ENCODE measurements at places on chromosomes 2 and 18.

DNA sequence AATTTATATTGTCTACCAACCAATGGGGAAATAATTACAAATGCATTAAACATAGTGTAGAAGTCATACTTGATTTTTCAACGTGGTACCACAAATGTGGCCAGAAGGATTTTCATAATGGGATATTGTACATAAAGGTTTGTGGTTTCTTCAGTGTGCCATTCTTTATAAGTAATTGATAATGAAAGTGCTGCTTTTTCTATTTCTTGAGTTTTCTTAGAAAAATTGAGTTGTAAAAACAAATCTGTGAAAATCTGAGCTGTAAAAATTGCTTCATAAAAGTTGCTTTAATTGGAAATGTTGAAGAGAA is 103.6 kb downstream of the KYNU start:
- DNase-seq = no peak

DNA sequence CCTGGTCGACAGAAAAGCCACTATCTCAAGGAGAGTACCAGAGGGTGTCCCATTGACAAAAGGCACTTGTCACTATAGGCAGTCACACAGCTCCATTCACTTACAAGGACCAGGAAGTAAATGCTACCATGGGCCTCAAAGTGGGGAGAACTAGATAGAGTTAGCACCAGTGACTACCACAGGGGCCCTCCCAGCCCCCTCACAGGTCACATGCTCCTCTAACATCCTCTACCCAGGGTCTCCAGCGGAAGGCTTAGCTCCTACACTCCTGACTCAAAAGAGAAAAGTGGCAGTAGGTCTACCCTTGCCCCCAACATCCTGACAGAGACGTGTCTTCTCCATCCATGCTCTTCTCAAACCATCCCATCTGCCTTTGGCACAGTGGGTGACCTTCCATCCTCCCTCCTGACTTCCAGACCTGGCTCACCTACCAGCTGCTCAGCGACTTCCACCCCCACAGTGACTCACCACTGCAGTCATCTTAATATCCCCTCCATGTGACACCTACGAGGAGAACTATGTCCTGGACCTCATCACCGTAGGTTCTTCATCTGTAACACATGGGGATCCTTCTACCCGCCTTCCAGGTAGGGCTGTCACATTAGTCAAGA is 5.6 kb upstream of the DNMT3A start:
- no peak for DNase-seq

GRCh38 chr2:216084547-216084946 is 2.8 kb downstream of the TMEM169 start:
- DNase-seq = no peak

GRCh38 chr2:150735894-150736498 is 248.5 kb upstream of the RND3 start:
- DNase-seq = no peak

GRCh38 chr2:237598468-237599208 is 8.1 kb upstream of the RAB17 start:
- no peak for DNase-seq

GRCh38 chr18:57784034-57784800 is 18.9 kb downstream of the ATP8B1 start:
- DNase-seq = no peak

DNA sequence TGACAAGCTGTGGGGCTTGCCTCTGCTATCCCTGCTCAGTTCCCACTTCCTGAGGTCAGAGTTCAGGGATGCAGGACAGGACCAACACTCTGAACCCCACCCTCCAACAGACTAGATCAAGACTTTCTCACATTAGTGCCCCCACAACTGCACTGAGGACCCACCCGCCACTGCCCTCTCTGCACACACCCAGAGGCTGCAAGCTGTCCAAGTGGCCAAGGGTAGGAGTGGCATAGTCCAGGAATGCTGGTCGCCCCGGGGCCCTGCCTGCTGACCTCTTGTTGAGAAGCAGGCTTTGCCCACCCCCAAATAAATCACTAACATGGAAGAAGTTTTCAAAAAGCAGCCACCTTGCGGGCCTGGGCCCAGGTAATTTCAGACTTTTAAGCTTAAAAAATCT is 5.5 kb upstream of the KIF1A start:
- no peak for DNase-seq

DNA sequence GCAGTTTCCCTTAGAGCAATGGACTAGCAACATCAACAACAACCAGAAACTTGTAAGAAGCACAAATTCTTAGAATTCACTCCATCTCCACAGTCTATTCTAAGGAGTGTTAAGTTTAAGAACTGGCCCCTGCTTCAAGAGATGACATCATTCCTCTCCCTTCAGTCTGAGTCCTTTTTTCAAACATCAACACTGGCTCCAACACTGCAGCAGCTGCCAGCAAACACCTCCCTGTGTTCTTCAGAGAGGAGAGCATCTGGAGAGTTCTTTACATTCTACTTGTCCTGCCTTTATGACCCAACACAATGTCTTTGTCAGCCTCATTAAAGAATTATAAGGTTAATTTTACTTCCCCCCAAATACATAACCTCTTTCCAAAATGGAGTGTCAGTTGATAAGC is 122.3 kb downstream of the HNMT start:
- DNase-seq = no peak

DNA sequence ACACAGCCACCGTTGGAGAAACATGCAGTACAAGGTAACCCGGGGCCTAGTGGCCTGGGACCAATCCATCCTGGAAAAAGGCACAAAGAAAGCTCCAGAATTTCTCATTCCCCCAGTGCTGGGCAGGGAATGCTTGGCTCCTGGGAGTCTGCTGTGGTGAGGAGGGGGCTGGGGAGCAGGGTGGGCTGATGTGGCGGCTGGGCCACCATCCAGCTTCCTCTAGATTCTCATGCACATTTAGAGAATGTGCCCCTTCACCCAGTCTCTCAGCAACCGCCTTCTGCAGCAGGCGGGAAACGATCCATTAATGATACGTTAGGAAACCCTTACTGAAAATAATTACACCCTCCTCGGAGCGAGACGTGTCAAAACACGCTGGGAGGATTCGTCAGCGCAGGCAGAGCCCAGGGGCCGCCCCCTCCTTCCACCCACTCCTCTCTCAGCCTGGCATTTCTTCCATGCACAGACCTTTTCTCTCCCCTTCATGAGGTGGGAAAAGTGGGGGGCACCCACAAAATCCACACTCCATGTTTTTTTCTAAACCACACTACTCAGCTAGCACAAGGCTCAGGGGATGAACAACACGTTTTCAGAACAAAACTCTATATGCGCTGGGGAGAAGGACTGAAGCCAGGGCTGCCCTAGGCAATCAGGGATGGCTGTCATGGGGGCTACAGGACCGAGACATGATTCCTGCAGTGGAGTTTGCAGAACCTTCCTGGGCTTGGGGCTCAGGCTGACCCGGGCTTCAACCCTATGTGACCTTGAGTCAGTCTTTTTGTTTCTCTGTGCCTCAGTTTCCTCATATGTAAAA is 56.1 kb upstream of the SMAD7 start:
- DNase-seq = no peak

DNA sequence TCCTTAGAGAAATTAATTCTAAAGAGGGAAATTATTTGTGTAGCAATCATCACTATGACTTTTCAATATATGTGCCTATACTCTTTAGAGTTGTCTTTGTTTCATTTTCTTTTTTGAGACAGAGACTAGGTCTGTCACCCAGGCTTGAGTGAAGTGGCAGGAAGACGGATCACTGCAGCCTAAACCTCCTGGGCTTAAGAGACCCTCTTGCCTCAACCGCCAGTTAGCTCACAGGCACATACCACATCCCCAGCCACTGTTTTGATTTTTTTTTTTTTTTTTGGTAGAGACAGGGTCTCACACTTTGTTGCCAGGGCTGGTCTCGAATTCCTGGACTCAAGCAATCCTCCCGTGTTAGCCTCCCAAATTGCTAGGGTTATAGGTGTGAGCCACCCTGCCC is 12.4 kb downstream of the YWHAQ start:
- no peak for DNase-seq

GRCh38 chr2:96661324-96661723 is 18.8 kb downstream of the FER1L5 start:
- no peak for DNase-seq

DNA sequence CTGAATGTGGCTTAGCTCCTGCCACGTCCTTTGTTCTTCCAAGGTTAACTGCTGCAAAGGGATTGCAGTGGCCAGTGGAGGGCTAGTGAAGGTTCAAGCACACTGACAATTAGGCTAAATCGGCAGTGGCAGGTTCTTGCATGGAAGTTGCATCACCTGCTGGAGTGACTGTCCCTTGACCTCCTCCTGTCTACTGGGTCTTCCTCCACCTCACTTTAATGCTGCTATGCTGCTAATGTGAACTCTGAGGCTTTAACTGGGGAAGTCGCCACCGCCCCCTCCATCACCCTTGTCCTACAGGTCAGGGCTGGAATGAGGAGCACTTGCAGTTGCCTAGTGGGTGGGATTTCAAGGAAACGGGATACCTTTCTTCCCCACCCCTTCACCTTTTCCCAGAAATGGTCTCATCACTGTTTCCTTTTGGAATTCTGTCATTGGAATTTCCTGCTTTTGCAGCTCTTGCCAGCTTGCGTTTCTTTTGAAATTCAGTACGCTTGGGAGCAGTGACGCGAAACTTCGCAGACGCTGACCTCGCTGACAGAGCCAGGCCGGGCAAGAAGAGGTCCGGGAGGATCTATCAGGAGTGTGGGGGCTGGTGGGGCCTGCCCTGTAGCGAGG is 150.3 kb downstream of the SH3RF3 start:
- DNase-seq = no peak

DNA sequence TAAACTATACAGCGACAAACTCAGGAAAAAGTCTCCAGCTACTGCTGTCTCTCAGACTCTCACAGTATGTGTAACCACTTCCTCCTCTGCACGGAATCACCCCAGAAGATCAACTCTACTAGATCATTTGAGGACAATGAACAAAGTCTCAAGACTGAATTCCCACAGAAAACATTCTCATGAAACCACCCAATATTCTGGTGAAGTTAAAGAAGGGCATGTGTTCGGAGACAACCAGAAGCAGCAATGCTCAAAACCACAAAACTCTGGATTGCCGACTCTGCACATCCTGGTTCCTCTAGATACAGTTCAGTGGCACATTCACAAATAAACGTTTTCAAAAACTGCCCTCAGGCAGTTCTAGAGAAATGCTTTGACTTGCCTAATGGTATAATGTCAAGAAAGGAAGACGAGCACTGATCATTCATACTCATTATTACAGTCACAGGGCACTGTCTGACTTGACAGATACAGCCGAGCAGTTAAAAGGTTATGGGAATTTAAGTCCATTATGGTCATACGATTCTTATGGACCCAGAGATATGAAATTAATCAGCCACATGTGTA is 91.9 kb upstream of the STK17B start:
- no peak for DNase-seq

DNA sequence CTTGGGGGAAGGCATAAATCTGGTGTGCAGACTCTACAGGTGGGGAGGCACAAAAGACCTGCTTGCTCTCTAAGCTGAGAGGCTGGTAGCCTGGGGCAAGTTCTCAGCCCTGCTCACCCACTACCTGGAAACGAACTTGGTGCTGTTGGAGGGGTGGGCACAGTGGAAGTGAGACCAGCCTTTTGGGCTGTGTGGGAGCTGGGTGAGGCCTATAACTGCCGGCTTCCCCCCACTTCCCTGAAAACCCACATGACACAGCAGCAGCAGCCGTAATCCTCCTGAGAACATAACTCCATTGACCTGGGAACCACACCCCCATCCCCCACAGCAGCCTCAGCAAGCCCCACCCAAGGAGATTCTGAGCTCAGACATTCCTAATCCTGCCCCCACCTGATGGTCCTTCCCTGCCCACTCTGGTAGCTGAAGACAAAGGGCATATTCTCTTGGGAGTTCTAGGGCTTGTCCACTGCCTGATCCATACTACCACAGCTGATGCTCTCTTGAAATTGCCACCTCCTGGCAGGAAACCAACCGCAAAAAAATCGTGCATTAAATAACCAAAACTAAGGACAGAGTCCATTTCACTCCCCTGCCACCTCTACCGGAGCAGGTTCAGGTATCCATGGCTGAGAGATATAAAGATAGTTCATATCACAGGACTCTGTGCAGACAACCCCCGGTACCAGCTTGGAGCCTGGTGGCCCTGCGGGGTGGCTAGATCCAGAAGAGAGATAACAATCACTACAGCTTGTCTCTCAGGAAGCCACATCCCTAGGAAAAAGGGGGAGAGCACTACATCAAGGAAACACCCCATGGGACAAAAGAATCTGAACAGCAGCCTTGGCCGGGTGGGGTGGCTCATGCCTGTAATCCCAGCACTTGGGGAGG is 178.1 kb downstream of the NDUFA10 start:
- no peak for DNase-seq

DNA sequence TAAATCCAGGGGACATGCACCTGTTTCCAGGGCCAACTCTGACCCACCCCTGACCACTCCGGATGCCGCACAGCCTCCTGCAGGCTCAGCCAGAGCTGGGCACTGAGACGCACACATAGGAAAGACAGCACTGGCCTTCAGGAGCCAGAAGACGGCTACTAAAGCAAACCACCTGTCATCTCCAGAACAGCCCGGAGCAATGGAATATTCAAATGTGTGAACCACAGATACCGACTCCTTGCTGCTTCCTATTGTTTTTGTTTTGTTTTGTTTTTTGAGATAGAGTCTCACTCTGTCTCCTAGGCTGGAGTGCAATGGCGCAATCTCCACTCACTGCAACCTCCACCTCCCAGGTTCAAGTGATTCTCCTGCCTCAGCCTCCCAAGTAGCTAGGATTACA is 94.0 kb downstream of the LAMA1 start:
- DNase-seq = no peak

- DNase-seq = no peak
Observed at GRCh38 chr2:40352041-40352702, 99.7 kb downstream of the SLC8A1 start.

- no peak for DNase-seq
Observed at GRCh38 chr2:72128843-72129227, 18.8 kb downstream of the CYP26B1 start.

DNA sequence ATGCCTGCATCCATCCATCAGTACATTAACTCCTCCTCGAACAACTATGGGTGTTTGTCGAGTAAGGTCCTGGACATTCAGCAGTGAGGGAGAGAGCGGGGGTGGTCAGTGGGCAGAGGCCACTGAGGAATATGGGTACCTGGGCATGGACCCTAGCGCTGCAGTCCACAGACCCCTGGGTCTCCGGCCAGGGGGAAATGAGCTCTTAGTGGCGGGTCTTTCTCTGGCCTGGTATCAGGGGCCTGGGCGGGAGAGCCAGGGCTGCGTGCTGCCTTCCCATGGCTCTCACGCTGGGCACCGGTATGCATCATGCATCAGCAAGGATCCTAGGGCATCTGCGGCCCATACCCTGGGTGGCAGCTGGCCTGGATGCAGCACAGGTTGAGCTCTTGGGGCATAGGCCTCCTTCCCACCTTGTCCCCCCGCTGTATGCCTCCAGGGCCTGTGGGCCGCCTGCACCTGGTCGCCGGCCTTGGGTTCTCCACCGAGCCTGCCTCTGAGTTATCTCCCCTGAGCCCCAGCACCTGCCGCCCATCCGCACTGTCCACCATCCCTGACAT is 1.3 kb upstream of the MOCOS start:
- DNase-seq = no peak

DNA sequence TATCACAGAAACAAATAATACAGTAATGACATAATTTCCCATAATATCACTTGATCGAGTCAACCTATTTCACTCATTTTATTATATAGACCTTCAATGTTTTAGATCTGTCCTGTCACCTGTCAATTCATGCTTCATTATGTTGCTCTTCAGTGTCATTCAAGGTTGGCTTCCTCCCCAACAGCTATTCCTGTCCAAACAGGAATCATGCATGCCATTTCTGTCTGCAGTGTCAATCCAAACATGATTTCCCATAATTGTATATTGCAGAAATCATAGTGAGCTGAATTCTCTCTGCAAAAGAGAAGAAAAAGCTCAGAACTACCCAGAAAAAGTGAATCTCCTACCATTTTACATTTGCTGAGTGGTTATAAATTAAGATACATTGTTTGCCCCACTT is 628.6 kb downstream of the NR4A2 start:
- DNase-seq = no peak

- DNase-seq = no peak
Observed at GRCh38 chr2:207974216-207974605, 51.1 kb downstream of the PLEKHM3 start.

All from stimulated activated CD4-positive, alpha-beta T cell treated with anti-CD3 and anti-CD28 coated beads, Interleukin-1b, Interleukin-23, amount 100 ng/mL, for 1 hour (primary cell).